SW 1271 (cell line): ENCODE measurements at places on chromosomes 6 and 20.
A peak's percentile ranks its signal among the peaks of the same experiment; 100 is the strongest.

DNA sequence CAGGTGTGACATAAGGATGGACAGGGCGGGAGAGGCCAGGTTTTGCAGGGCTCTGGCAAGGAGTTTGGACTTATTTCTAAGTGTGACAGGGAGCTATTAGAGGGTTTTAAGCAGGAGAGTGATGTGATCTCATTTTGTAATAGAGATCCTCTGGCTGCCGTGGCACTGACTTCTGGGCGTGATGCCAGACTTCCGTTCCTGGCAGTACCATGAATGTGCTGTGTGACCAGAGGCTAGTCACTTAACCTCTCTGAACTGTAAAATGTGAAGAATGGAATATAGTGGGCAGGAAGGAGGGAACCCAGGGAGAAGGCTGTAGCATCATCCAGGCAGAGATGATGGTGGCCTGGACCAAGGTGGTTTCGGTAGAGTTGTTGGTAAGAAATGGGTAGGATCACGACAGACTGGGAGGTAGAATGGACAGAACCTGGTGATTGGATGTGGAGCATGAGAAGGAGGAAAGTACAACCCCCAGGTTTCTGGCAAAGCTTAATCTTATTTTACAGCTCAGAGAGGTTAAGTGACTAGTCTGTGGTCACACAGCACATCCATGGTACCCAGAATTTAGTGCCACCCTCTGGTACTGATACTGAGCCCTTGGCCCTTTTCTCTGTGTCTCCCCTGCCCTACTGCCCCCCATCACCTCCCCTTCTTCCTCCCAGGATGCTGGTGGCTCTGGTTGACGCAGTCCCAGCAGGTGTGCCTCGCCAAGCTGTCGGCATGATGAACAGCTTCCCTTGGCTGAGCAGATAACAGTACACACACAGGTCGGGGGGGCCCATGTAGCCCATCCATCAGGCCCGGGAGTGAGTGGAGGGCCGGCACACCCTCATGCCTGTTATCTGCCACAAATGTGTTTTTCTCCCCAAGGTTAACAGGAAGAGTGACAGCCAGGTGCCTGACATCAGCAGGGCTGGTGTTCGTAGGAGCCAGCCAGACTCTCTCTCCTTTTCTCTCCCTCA is 52.9 kb upstream of the CTNNBL1 start:
- DNase-seq, result no peak

- no peak for DNase-seq
Measured at GRCh38 chr6:63635215-63635587, 401 bp upstream of the PHF3 start.

DNA sequence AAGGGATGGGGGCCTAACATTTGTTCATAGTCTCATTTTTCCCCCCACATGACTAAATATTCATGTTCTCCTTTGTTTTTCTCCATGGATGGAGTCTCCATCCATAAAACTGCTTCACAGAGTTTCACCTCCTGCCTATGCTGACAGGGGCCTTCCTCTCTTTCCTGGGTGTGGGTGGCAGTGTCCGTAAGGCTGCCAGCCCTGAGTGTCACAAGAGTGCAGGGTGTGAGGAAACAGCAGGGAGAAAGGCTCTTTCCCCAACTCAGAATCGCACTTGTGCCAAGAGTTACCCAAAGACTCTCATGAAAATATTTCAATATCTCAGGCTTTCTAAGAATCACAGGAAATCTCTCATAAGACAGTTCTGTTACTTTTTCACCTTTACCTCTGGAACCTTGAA is 346.2 kb upstream of the MMS22L start:
- no peak for DNase-seq

- DNase-seq, result peak; percentile 25
Measured at GRCh38 chr6:153947808-153948447, 91.1 kb upstream of the OPRM1 start.

- DNase-seq, result no peak
Measured at GRCh38 chr6:137155830-137156229, 17.6 kb downstream of the IL22RA2 start.

- no peak for DNase-seq
Measured at GRCh38 chr6:135577059-135577538, 79.6 kb upstream of the AHI1 start.

GRCh38 chr20:38353316-38353715 is 7.0 kb downstream of the LBP start:
- DNase-seq, result no peak

- no peak for DNase-seq
Measured at GRCh38 chr6:44211284-44211683, 5.4 kb upstream of the MYMX start.

DNA sequence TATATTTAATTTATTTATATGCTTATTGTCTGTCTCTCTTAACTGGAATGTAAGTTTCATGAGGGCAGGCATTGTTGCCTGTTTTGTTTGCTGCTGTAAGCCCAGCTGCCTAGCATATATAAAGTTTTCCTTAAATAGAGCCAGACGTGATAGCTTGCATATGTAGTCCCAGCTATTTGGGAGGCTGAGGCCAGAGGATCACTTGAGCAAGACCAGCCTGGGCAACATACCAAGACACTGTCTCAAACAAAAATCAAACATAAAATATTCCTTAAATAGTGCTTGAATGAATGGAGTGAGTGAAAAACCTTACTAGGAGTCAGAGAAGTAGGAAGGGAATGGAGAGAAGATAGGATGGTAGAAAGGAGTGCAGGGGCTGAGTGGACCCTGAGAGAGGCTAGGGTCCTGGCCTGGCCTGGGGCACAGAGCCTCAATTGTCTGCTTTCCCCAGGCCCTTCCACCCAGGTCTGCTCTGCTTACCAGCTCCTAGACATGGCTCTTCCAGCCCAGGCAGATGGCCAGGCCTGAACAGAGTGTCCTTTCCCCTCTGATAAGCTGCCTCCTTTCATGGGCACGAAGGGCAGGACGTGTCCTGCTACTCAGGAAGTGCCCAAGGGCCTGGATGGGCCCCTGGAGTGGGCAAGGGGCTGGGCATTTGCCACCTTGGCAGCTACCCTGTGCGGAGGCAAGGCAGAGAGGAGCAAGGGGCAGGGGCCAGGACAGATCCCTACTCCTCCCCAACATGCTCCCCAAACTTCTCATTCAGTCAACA is 17.7 kb upstream of the BAK1 start:
- no peak for DNase-seq

DNA sequence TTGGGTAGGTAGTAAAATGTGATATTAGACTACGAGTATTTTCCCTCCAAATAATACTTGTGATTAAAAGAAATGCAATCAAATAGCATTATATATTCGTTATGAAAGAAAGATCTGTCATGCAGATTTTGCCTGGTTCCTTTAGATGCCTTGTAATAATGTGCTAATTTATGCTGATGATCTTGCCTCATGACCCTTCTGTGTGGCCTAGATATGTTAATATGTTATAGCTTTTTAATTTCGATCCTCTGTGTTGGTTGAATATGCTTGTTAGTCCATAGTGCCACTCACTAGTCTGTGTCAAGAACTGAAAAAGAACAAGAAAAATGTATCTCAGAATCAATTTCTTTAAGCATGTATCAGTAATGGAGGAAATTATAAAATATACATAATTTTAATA is 31.9 kb downstream of the CDKAL1 start:
- no peak for DNase-seq

DNA sequence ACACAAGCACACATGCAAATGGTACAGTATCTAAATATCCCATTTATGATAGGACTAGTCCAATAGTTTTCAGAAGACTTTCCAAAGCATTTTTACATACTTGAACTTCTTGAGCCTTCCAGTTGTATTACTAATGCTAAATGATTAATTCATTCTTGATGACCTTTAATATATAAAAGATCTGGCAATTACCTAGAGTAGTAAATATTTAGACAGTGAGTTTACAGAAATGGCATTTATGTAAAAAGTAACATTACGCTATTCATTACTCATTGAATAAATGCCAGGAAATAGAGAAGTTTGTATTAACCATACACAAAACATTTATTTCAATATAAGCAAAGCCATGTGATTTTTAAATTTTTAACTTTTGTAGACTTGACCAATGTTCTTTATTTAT is 158.8 kb downstream of the DST start:
- no peak for DNase-seq

DNA sequence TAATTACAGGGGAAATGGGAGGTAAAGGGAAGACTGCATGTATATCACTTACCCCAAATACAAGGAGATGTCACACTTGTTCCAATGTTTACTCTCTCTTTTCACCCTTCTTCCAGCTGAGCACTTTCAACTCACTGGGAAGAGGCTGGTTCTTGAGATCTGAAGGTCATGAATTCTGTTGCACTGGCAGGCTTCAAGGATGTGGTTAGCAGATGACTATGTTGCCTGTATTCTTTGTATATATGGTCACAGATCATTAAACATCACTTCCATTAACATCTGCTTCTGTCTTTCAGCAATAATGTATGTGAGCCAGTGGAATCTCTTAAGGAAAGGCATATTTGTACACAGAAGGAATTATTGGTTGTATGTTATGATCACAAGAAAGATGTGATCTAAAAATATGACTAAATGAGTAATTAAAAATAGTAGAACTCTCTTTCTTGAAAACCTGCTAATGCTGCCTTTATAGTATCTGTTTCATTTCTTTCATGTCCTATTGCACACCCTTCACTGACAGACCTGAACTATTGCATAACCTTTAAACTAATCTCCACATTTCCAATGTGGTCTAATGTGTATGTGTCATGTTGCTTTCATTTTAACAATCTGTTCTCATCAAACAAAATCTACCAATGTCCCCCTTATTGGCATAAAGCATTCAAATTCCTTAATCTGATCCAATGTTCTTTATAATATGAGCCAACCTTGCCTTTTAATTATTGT is 131.4 kb upstream of the EPHA7 start:
- no peak for DNase-seq

- DNase-seq, result no peak
Measured at GRCh38 chr20:16821211-16822089, 73.3 kb downstream of the OTOR start.

DNA sequence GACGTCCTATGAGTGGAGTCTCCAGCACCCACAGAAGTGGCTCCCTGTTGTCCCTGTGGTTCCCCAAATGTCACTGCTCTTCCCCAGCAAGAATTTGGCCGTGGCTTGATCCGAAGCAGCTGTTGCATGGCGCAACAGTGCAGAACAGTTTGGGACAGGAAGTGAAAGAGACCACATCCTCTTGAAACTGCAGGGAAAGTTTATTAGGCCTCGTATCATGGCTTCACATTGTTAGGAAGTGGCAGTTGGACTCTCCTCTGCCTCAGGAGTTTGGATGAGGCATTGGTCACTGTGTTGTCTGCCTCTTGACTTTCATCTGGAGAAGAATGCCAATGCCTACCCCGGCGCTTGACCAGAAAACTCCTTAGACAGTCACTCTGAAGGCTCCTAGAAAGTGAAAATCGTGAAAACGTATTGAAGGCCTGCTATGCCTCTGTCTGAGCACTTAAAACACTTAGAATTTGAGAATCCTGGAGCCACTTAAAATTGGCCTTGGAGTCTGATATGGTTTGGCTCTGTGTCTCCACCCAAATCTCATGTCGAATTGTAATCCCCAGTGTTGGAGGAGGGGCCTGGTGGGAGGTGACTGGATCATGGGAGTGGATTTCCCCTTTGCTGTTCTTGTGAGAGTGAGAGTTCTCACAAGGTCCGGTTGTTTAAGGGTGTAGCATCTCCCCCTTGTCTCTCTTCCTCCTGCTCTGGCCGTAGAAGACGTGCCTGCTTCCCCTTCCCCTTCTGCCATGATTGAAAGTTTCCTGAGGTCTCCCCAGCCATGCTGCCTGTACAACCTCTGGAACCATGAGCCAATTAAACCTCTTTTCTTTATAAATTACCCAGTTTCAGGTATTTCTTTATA is 334.9 kb upstream of the JARID2 start:
- DNase-seq, result no peak

GRCh38 chr6:93571346-93571745 is 152.0 kb upstream of the EPHA7 start:
- DNase-seq, result no peak

DNA sequence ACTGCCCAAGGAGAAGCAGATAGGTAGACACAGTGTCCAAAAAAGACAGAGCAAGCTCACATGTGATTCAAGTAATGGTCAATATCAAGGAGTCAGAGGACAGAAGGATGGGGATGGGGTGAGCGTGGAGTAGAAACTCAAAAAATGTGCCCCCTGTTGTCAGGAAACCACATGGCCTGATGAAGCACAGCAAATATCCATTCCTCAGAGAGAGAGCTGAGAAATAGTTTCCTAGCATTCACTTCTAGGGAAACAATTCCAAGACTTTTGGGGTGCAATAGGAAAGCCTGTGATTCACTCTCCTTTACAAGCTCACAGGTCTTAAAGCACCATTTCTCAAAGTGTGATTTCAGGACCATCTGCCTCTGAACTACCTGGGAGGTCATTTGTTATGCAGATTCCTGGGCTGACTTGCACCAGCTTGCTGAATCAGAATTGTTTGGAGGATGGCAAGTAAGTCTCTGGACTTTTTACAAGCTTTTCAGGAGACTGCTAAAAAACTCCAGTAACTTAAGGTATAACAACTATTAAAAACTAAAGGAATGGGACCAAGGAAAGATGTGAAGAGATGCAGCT is 432.8 kb downstream of the HDGFL1 start:
- DNase-seq, result no peak

GRCh38 chr6:2245877-2246863 is 765 bp upstream of the GMDS start:
- DNase-seq, result peak; percentile 70
